ENCODE measurements at places on chromosomes 7 and 10. TPM values are rescaled to one million over a fixed set of nuclear protein-coding genes. Genes with fewer than 3 reads are reported as not detected.

Gene DNAJB6
- 44.5 TPM for total RNA-seq

Gene CCL24
- not detected for total RNA-seq

Gene ADCY1
- total RNA-seq = 2.3 TPM

Gene NPFFR1
- not detected for total RNA-seq

Gene HMX2
- not detected for total RNA-seq

Gene WNT2
- 0.08 TPM for total RNA-seq

Gene COL17A1
- total RNA-seq = 0.23 TPM

Gene SUGCT
- 55.2 TPM for total RNA-seq

Gene STX1A
- 20.6 TPM for total RNA-seq

Gene NPY
- not detected for total RNA-seq

Gene CCDC172
- total RNA-seq = not detected

Gene EEF1AKMT2
- total RNA-seq = 13.0 TPM

Gene MYOZ1
- total RNA-seq = not detected

Gene AS3MT
- 5.9 TPM for total RNA-seq

Gene H2BK1
- total RNA-seq = not detected

Gene CALHM1
- not detected for total RNA-seq

Gene IL2RA
- not detected for total RNA-seq

Gene PNLIP
- total RNA-seq = not detected

Gene CDC14C
- not detected for total RNA-seq

Gene SPDYE5
- 0.12 TPM for total RNA-seq

Gene NUPR2
- total RNA-seq = not detected

Gene VPS50
- total RNA-seq = 21.5 TPM

Gene TMEM139
- total RNA-seq = not detected

Gene SFTPA1
- not detected for total RNA-seq

Gene MAGI2
- total RNA-seq = 5.1 TPM

Gene CALCR
- total RNA-seq = not detected

Gene COL13A1
- total RNA-seq = 4.0 TPM

Gene ZNF804B
- not detected for total RNA-seq

Gene CPED1
- total RNA-seq = 32.2 TPM

Gene ACBD7
- total RNA-seq = 1.1 TPM

Gene ABCB4
- total RNA-seq = 0.12 TPM

Measured in smooth muscle cell of the coronary artery (primary cell).